Stimulated activated CD8-positive, alpha-beta memory T cell treated with anti-CD3 and anti-CD28 coated beads, Interleukin-4, amount 100 ng/mL, for 1 hour (primary cell): ENCODE measurements at places on chromosomes 1 and 21.

DNA sequence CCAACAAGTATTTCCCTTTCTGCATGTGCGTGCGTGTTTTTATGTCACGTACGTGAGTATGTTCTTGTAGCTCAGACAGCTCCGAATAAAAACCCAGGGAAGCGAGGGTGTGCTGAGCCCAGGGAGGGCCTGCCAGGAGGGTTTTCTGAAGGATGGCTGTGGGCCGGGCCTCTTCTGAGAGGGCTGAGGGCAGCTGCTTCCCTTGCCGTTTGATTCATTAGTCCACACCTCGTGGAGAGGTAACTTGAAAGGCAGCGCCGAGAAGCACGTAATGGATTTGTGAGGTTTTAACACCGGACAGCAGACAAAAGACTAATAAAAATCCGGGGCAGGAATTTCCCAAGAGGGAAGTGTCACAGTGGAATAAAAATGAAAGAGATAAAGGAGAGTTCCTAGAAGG, 29.5 kb downstream of the CD247 start:
- DNase-seq, result no peak

DNA sequence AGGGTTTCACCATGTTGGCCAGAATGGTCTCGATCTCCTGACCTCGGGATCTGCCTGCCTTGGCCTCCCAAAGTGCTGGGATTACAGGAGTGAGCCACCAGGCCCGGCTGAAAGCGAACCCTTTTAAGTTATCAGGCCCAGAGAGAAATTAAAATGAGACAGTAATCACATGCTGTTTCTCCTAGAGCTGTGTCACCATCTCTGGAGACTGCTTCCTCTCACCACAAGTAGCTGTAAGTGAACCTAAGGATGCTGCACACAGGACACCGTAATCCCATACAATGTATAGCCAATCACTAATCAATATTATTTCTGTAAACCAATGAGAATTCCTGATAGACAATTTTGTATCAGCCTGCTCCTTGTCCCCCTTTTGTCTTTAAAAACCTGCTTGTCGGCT, 5.7 kb upstream of the CSTB start:
- no peak for DNase-seq

DNA sequence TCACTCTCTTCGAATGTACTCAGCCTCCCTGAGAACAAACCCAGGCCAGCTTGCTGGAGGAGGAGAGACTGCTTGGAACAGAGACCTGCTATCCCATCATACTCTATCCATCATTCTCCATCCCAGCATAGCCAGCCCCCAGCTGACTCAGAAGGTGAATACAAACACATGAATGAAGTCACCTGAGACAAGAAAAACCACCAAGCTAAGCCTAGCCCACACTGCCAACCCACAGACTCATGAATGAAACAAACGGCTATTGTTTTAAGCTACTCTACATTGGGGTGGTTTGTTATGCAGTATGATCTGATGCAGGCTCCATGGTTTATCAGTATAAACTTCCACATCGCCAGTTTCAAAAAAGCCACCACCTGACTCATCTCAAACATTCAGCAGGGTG, 395.6 kb downstream of the SETD4 start:
- DNase-seq, result no peak

DNA sequence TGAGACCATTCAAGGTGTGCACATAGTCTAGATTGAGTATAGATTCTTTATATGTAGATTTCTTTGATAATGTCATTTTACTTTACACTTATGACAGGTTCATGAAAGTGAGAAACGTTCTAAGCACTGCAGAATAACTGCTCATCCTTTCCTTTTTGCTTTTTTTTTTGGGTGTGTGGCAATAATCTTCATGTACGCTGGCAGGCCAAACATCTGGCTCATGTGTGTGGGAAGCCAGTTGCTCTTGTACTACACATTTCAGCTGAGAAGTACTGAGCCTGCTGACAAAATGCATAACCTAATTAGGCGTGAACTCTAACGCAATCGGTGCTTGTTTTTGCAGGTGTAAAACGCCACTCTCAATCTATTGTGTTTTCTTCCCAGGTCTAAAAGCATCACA, 350.8 kb upstream of the KAZN start:
- no peak for DNase-seq

GRCh38 chr1:243727503-243728203, 122.4 kb downstream of the AKT3 start:
- no peak for DNase-seq
